ENCODE measurements at places on chromosomes 12 and 14.

- H3K4me3 ChIP-seq, result no peak overlapping the region
- H3K27me3 ChIP-seq, result peaks cover 5% of the 10 kb centered on the region
- no peaks in the 10 kb centered on the region for H3K36me3 ChIP-seq
- H3K27ac ChIP-seq, result peak overlapping the region; percentile 82
- DNase-seq, result no peak
- peaks cover 13% of the 10 kb centered on the region for H3K4me1 ChIP-seq
Observed at GRCh38 chr14:70707138-70708038, 65.7 kb downstream of the TTC9 start.

GRCh38 chr14:68111853-68112270, 292.3 kb downstream of the RAD51B start:
- H3K4me3 ChIP-seq, result peak overlapping the region; percentile 9
- H3K27me3 ChIP-seq, result no peaks in the 10 kb centered on the region
- peak overlapping the region; percentile 37 for H3K27ac ChIP-seq
- no peaks in the 10 kb centered on the region for H3K36me3 ChIP-seq

- no peak overlapping the region for H3K27ac ChIP-seq
- DNase-seq, result no peak
- no peaks in the 10 kb centered on the region for H3K36me3 ChIP-seq
- H3K27me3 ChIP-seq, result peaks cover 22% of the 10 kb centered on the region
- no peak overlapping the region for H3K4me3 ChIP-seq
Observed at GRCh38 chr12:16184681-16185080, 92.8 kb downstream of the SLC15A5 start.

- no peaks in the 10 kb centered on the region for H3K36me3 ChIP-seq
- H3K4me3 ChIP-seq, result no peak overlapping the region
- H3K4me1 ChIP-seq, result peaks cover 4% of the 10 kb centered on the region
- H3K27me3 ChIP-seq, result no peaks in the 10 kb centered on the region
Observed at GRCh38 chr12:77553976-77554619, 276.6 kb upstream of the NAV3 start.

GRCh38 chr12:49345051-49345824, 1.4 kb upstream of the DNAJC22 start:
- H3K36me3 ChIP-seq, result no peaks in the 10 kb centered on the region
- DNase-seq, result no peak
- peak overlapping the region; percentile 84 for H3K4me3 ChIP-seq
- peaks cover 78% of the 10 kb centered on the region for H3K27me3 ChIP-seq
- no peak overlapping the region for H3K27ac ChIP-seq
- H3K4me1 ChIP-seq, result peaks cover 17% of the 10 kb centered on the region

- H3K27me3 ChIP-seq, result no peaks in the 10 kb centered on the region
- no peak overlapping the region for H3K4me3 ChIP-seq
- DNase-seq, result no peak
- no peaks in the 10 kb centered on the region for H3K36me3 ChIP-seq
Observed at GRCh38 chr14:24947131-24947530, 102.8 kb downstream of the STXBP6 start.

DNA sequence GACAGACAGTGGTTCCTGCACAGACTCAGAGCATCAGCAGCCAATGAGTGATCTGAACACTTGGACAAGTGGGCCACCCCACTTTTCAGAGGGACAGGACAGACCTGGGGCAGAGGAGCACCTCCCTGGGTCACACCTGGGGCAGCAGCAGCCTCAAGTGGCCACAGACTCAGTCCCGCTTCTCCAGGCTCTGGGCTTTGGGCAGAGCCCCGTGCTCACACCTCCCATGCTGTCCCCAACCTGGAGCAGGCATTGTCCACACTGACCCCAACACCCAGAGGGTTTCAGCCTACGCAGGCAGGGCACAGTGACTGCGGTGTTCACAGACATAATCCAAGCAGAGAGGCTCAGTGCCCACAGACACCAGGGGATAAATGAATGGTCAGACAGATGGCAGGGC, 135.5 kb upstream of the SFSWAP start:
- DNase-seq, result no peak
- H3K27me3 ChIP-seq, result peaks cover 47% of the 10 kb centered on the region
- H3K4me1 ChIP-seq, result peaks cover 13% of the 10 kb centered on the region
- no peak overlapping the region for H3K4me3 ChIP-seq
- H3K36me3 ChIP-seq, result no peaks in the 10 kb centered on the region
- H3K27ac ChIP-seq, result no peak overlapping the region

DNA sequence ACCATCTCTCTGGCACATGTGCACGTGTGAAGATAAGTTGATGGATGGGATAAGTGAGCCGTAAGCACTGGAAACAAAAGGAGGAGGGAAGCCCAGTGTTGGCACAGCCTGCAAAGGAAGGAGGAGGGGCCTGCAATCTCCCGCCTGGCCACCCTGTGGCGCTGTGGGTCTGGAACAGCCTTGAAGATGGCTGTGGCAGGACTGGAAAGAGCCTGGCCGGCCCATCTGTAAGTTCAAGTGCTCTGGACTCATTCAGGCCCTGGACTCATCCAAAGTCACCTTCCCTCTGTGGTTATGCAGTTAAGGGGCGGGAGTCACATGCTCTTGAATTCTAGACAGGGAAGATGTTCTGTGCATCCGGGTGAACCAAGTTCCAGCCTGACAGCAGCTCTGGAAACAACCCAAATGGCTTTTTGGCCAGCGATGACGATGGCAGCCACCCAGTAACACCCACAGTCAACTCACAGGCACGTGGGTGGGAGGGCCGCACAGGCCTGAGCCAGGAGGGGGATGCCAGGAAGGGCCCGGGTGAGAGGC, 50.4 kb downstream of the CHGA start:
- no peak overlapping the region for H3K4me3 ChIP-seq
- H3K27ac ChIP-seq, result no peak overlapping the region
- H3K4me1 ChIP-seq, result no peaks in the 10 kb centered on the region
- H3K36me3 ChIP-seq, result peaks cover 14% of the 10 kb centered on the region
- DNase-seq, result no peak

GRCh38 chr12:48143898-48144297, 13.4 kb downstream of the ASB8 start:
- peaks cover 36% of the 10 kb centered on the region for H3K36me3 ChIP-seq
- no peak for DNase-seq
- no peaks in the 10 kb centered on the region for H3K4me1 ChIP-seq
- no peak overlapping the region for H3K4me3 ChIP-seq

DNA sequence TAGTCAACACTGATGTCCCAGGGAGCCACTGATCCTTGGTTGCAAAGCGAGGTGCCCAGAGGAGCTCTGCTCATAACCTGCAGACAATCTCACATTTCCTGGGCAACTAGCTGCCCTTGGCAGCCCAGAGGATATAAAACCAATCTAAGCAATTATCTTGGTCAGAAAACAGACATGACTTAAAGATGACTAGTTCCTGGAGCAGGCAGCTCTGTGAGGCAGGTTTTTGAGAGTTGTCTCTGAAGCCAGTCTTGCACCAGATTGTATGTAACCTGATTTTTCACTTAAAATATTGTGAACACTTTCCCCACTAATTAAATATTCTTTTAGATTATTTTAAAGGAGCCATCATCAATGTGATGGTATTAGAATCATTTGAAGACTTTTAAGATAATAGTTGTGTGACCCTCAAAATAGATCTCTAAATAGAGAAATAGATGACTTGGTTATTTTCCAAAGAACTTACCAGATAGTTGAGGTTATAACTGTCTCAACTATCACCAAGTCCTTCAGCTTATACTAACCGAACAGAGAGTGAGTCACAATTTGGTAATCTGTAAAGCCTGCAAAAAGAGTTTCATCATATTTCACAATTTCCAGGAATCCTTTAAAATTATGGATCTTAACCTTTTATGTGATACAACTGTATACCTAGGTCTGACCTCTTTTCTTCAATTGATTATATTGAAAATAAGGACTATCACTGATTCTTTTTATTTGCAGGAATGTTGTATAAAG, 75.9 kb downstream of the LIN7A start:
- H3K27me3 ChIP-seq, result no peaks in the 10 kb centered on the region
- DNase-seq, result no peak
- H3K4me1 ChIP-seq, result no peaks in the 10 kb centered on the region
- no peaks in the 10 kb centered on the region for H3K36me3 ChIP-seq
- no peak overlapping the region for H3K4me3 ChIP-seq
- H3K27ac ChIP-seq, result no peak overlapping the region
